Tibial nerve (tissue), 4 donors: ENCODE measurements at places on chromosomes 7 and 10.

GRCh38 chr10:47033541-47034270 lies 122.5 kb downstream of the PTPN20 start:
- no peak overlapping the region for H3K4me3 ChIP-seq
- H3K27ac ChIP-seq: no peak overlapping the region
- H3K36me3 ChIP-seq: no peaks in the 10 kb centered on the region
- DNase-seq: no peak
- H3K27me3 ChIP-seq: no peaks in the 10 kb centered on the region

- H3K36me3 ChIP-seq: no peaks in the 10 kb centered on the region
- no peak overlapping the region for H3K4me3 ChIP-seq
- H3K27ac ChIP-seq: no peak overlapping the region
Measured at GRCh38 chr10:70293169-70293843, 9.5 kb upstream of the NPFFR1 start.

DNA sequence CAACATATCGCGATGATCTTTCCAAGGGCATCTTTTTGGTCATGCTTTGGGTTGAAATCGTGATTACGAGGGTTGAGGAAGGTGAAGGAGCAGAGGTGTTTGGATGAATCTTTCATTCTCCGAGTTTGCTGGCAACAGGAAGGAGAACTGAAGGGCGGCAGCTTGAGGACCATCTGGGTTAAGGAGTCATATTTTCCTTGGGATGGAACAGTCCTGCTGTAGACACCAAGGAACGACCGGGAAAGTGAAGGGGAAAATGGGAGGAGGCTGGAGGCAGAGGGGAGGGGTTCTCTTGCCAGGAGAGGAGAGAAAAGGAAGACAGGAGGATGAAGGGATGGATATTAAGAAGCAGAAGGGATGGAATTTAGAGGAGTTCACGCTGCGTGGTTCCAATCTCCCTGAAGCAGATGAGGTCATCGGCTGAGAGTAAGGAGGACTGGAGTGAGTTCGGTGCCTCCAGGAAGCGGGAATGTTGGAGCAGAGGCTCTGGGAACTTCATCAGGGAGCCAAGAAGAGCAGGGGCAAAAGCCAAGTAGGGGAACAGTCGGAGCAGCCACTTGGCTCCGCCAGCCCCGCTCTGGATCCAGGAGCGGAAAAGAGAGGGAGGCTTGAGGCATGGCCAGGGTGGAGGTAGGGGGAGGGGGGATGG lies 116.6 kb upstream of the GALNT17 start:
- H3K27ac ChIP-seq: no peak overlapping the region
- H3K36me3 ChIP-seq: no peaks in the 10 kb centered on the region
- no peak overlapping the region for H3K4me3 ChIP-seq
- no peaks in the 10 kb centered on the region for H3K27me3 ChIP-seq
- no peak for DNase-seq

DNA sequence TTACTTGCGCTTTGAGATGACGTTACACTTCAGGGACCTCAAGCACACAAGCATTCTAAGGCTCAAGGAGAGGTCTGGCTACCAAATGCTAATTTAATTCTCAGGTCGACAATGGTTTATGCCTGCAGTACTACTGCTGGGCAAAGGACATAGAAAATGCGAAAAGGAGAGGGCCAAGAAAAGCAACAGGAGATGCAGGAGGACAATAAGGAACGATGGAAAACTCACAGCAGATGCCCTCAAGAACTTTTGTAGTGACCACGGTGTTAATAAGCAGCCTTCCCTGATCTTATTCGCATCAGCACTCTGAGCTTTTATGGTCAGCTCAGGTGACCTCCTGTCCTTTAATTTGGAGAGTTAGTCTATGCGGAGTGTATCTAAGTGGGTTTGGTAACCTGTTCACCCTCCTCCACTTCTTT lies 146.3 kb downstream of the GPR85 start:
- H3K36me3 ChIP-seq: no peaks in the 10 kb centered on the region
- H3K4me3 ChIP-seq: peak overlapping the region; percentile 92
- no peak for DNase-seq

- no peaks in the 10 kb centered on the region for H3K36me3 ChIP-seq
- H3K27me3 ChIP-seq: no peaks in the 10 kb centered on the region
- H3K4me3 ChIP-seq: no peak overlapping the region
- no peak overlapping the region for H3K27ac ChIP-seq
- H3K4me1 ChIP-seq: no peaks in the 10 kb centered on the region
- no peak for DNase-seq
Measured at GRCh38 chr10:42980553-42981357, 96.1 kb upstream of the RET start.

DNA sequence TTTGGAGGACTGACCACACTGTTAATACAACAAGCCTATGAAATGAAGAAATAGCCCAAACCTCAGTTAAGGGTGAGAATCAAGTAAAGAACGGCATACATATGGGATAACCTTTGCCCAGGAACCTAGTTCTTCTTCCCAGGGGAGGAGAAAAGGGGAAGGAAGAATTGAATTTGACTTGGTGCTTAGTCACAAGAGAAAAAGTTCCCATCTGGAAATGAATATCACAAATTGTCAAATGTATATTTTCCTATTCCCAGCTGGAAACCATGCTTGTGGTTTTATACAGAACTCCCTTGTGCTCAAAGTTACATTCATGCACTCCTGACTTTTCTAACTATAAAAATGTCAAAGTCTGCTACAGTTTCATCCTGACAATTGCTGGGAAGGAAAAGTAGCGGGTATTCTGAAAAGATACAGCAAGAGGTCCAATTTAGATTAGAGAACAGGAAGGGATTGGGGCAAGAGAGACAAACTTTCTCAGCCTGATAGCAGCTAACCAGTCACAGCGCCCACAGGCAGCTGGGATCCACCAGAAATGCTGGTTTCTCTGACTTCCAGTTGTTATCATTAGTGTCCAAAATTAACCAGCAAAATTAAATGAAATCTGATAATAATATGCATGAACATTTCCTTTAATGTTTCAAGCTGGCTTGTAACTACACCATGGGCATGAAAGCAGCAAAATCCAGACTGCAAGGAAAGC lies 18.6 kb upstream of the GSAP start:
- no peak overlapping the region for H3K4me3 ChIP-seq
- H3K4me1 ChIP-seq: peaks cover 7% of the 10 kb centered on the region
- no peak overlapping the region for H3K27ac ChIP-seq
- no peaks in the 10 kb centered on the region for H3K36me3 ChIP-seq
- H3K27me3 ChIP-seq: no peaks in the 10 kb centered on the region

DNA sequence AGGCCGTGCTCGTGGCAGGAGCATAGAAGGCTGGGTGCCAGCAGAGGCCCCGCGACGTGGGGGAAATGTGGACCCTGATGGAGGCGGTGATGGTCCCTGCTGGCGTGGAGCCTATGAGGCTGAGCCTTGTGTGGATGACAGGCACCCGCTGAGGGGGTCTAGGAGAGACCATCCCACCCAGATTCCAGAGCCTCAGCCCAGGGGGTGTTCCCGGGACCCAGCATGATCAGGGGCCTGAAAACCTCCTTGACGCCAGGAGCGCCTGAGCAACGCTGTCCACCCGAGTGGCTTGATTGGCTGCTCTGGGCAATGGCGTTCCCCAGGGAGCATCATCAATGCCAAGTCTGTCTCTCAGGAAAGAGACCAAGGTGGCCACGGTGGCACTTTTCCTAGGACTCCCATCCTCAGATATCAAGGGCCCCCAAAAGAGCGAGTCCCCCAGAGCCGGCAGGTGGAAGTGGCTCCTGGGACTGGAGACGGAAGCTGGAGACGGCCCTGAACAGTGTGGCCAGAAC lies 61.1 kb downstream of the PWWP2B start:
- H3K36me3 ChIP-seq: no peaks in the 10 kb centered on the region
- DNase-seq: no peak
- H3K27ac ChIP-seq: no peak overlapping the region
- H3K4me1 ChIP-seq: peaks cover 53% of the 10 kb centered on the region
- H3K27me3 ChIP-seq: no peaks in the 10 kb centered on the region

DNA sequence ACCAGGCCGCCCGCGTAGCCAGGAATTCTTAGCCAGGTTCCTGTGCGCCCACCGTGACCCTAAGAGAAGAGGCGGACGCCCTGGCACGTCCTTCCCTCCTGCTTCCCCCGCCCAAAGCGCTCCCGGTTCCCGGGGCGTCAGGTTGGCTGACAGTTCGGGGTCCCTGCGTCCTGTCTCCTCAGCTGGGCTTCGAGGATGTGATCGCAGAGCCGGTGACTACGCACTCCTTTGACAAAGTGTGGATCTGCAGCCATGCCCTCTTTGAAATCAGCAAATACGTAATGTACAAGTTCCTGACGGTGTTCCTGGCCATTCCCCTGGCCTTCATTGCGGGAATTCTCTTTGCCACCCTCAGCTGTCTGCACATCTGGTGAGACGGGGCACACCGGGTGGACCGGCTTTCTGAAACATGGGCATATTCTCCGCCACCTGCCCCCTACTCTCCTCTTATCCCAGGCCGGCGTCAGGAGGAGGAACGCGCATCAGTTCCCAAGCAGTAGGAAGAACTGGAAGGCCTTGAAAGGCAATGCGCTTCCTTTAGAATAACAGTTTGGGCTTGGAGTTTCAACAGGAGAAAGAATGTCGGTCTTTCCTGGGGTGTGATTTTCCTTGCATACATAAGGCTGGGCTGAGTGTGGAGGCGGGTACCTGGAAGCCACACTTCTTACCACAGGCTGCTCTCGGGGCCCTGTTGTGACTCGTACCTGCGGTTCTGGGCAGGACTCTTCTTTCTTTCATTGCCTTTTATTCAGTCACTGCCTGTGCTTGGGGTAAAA lies 728 bp downstream of the CAV2 start:
- H3K36me3 ChIP-seq: no peaks in the 10 kb centered on the region
- no peaks in the 10 kb centered on the region for H3K4me1 ChIP-seq
- DNase-seq: no peak
- H3K27me3 ChIP-seq: no peaks in the 10 kb centered on the region
- peak overlapping the region; percentile 72 for H3K4me3 ChIP-seq

DNA sequence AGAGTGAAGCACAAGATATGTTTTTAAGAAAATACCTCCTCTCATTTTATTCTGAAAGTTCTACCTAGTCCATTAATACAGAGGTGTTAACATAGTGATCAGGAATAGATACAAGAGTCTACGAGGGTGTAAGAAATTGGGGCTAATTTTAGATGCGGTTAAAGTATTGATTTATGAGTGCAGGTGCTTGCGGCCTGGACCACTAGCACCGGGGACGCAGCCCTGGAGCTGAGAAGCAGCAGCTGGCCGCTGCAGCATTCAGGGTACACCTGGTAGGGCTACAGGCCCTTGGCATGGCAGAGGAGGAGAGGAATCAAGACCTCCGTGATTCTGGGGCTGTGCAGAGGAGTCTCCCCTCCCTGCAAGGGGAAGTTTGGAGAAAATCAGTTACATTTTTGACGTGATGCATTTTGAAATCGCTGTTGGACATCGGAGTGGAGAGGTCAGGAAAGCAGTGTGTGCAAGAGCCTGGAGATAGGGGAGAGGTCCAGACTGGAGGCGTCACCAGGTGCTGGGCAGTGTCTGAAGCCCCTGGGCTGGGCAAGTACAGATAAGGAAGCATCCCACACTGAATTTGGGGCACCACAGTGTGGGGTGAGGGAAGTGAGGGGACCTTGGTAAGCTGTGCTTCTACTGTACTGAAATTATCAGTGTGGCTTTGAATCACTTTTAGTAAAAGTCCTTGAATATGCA lies 112.3 kb downstream of the VWC2 start:
- no peak for DNase-seq
- H3K4me1 ChIP-seq: no peaks in the 10 kb centered on the region
- H3K27me3 ChIP-seq: no peaks in the 10 kb centered on the region
- H3K27ac ChIP-seq: no peak overlapping the region

GRCh38 chr7:47370461-47371042 lies 211.4 kb downstream of the TNS3 start:
- H3K27ac ChIP-seq: peak overlapping the region; percentile 77
- DNase-seq: no peak
- peaks cover 36% of the 10 kb centered on the region for H3K36me3 ChIP-seq

DNA sequence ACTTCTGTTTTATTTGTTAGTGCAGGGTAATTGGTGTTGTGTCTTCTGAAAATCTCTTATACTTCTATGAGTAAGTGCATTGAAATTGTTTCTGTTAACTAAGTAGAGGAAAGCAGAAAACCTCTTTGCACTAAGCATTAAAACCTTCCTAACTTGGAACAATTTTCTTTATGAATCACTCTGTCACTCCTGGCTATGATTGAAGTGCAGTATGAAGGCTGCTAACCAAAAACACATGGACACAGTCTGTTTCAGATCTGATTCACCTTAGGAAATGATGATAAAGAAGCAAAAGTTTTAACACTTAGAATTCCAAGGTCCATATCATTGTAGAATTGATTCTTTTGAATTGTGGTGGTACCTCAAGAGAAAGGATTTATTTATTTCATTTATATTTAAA lies 41.9 kb downstream of the MET start:
- H3K4me1 ChIP-seq: no peaks in the 10 kb centered on the region
- no peak overlapping the region for H3K4me3 ChIP-seq
- no peak for DNase-seq
- no peaks in the 10 kb centered on the region for H3K36me3 ChIP-seq
- H3K27ac ChIP-seq: no peak overlapping the region
- no peaks in the 10 kb centered on the region for H3K27me3 ChIP-seq

DNA sequence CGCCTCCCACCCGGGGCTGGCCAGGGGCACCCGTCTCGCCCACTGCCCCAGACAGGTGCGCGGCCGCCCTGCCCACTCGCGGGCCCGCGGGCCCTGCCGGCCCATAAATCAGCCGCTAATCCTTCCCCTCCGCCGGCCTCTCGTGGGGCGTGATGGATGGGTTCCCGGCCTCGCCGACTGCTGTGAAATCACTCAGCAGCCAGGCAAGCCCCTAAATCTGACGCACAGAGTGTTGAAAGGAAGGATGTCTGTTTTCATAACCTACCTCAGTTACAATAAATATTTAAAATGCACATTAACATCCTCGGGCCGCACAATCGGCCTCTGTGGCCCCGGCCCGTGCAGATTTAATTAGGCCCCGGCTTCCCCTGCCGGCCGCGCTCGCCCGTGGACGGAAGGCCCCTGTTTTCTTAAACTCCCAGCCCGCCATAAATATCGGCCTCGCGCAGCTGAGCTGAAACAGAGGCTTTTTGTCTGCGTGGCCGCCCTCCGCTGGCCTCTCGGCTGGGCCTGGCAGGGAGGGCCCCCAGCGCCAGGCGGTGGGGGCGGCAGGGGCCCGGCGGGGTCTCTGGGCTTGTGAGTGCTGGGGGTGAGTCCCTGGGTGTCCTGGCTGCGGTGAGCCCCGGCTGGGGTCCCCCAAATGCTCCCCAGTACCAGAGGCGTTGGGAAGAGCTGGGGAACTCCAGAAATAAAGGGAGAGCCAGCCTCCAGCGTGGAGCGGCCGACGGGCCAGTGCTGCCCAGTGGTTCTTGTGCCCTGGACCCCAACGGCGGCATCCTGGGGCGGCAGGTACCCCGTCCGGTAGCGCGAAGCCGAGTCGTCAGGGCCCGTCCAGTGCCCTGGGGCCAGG lies 90.7 kb downstream of the UNCX start:
- no peak for DNase-seq
- peaks cover 28% of the 10 kb centered on the region for H3K4me1 ChIP-seq
- H3K36me3 ChIP-seq: no peaks in the 10 kb centered on the region
- peaks cover 59% of the 10 kb centered on the region for H3K27me3 ChIP-seq
- H3K4me3 ChIP-seq: peak overlapping the region; percentile 17
